ENCODE measurements at places on chromosomes 5 and 9. TPM values are rescaled to one million over a fixed set of nuclear protein-coding genes. Genes with fewer than 3 reads are reported as not detected.

Gene GRIA1
- total RNA-seq, result not detected

DNA sequence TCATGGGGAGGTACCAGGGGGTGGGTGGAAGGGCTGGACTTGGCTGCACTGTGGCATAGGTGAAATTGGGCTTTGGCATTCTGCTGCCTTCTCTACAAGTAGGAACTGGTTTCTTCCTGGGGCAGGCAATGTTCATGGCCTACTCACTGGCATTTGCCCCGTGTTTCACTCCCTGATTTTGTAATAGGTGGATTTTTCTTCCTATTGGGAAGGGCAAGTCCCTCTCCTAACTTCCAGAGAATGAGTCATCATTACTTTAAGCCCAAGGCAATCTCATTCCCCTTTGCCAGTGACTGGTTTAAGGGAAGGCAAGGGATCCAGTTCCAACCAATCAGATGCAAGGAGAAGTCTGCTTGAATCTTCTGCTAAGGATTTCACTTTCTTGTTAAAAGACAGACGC, 67.9 kb upstream of the ANKRD55 start:
- no peak for DNase-seq

DNA sequence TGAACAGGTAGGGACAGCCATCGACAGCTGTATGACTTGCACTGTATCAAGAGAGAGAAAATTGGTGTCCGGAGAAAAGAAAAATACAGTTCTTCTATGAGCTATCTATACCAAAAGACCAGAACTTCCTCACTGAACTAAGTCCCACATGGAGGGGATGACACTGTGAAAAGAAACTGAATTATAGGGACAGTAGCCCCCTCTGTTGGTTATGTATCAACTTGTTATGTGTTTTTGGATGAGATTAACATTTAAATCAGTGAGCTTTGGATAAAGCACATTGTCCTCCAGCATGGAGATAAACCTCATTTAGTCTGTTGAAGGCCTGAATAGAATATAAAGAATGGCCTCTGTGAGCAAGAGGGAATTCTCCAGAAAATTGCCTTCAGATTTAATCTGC, 176.6 kb upstream of the SH3GL2 start:
- no peak for DNase-seq

GRCh38 chr5:71943874-71944273, 163.4 kb upstream of the MAP1B start:
- DNase-seq, result no peak
